GM18507 (cell line): ENCODE measurements at places on chromosomes 3 and 15.

DNA sequence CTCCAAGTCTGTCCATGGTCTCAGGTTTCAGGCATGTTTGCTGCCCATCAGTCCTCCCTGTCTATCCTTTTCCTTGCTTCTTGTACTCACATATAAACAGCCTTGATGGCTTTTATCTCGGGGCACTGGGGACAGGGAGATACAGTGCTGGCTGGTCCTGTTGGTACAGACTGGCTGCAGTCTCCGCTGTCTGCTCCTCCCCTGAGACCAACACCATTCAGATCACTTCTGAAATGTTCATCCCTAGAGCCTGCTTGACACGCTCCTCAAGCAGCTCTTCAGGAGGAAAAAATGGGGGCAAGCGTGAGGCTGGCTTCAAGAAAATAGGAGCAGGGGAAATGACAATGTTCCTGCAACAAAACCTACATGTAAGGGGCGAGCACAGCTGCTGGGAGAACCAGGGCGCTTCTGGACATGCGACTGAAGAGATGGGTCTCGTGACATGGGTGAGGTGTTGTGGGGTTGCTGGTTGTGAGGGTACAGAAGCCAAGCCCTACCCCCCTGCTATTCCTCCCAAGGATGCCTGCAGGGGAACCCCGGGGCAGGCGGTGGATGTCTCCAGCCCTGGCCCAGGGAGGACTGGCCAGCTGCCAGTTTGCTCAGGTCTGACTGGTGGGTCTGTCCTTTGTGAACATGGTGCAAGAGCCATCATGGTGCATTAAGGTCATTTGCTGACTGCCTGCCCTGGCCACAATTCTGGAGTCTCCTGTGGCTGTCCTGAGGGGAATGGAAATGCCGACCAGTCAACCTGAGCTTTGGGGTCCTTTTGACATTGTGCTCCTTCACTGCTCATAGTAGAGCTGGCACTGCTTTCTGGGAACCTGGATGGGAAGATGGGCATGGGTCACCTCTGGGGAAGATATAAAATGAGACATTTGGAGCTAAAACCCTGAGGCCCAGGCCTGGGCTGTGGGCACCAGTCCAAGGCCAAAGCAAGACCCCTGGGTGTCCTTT is 40.1 kb downstream of the KY start:
- DNase-seq: no peak

DNA sequence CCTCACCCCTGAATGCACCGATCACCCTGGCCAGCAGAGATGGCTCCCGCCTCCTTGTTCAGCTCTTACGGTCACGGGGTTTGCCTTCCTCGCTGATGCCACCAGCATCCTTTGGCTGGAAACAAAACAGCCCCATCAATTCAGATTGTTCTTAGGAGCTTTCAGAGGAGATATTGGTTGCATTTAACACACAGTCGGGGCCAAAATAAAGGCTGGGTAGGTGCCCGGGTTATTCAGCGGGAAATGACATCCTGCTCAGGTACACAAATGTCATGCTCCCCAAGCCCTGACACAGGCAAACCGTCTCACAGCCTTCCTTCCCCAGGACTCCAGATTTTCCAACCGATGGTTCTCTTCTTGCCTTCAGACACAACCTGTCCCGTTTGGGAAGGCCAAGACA is 62.4 kb upstream of the MEF2A start:
- DNase-seq: no peak

- DNase-seq: no peak
These were observed 222.3 kb upstream of the LINGO1 start for GRCh38 chr15:77854980-77855379.

DNA sequence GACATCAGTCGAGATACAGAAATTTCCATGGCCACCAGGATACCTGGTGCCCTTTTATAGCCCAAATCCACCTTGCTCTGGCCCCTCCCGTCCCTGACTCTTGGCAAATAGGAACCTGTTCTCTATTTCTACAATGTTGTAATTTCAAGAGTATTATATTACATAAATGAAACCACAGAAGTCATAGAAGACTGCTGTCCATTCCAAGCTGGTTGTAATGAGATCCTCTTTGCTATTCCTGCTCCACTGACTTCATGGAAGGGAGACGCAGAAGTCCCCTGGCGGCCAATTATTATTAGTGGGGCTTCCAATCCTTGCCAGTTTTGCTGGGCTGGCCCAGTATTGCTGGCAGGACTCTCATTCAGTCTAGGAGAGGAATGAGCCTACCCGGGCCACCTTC is 26.6 kb downstream of the DCP1A start:
- DNase-seq: no peak

GRCh38 chr3:70250492-70250891 is 61.9 kb downstream of the MDFIC2 start:
- DNase-seq: no peak

GRCh38 chr15:81084716-81085115 is 49.4 kb upstream of the CFAP161 start:
- DNase-seq: no peak

DNA sequence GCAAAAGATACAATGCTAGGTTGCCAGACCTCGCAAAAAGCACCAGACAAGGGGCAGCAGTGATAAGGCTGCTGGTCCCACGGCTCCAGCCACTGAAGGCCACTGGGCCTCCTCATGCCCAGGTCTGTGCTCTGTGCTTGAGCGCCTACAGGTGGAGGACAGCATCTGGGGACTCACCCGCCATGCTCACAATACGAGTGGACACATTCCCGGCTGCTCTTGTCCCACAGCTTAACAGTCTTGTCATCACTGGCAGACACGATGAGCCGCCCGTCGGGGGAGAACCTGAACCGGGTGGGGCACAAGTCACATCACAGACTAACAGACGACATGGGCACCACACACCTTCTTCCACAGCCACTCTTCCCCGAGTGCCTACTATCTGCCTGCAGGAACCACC is 7.4 kb downstream of the POC1A start:
- DNase-seq: no peak

GRCh38 chr3:120498556-120499346 is 48.0 kb upstream of the FSTL1 start:
- DNase-seq: no peak

- no peak for DNase-seq
These were observed 326.8 kb downstream of the SUCLG2 start for GRCh38 chr3:67327582-67327981.

GRCh38 chr3:102098130-102098885 is 249.0 kb downstream of the NFKBIZ start:
- DNase-seq: no peak

GRCh38 chr3:55813268-55814097 is 326.4 kb upstream of the WNT5A start:
- DNase-seq: no peak

- no peak for DNase-seq
These were observed 171.9 kb downstream of the FMN1 start for GRCh38 chr15:33022629-33023028.

DNA sequence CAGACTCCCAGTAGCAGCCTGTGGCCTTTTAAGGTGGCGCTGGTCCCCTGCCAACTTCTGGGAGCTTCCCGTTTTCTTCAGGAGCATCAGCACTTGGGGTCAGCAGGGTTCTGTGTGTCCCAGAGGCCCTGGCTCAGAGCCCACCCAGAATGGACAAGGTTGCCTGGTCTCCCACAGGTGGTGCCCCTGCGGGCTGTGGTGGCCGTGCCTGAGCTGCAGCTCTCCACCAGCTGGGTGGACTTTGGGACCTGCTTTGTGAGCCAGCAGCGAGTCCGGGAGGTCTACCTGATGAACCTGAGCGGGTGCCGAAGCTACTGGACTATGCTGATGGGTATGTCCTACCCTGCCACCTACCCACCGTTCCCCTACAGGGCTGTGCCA is 15.5 kb downstream of the ACAA1 start:
- no peak for DNase-seq

DNA sequence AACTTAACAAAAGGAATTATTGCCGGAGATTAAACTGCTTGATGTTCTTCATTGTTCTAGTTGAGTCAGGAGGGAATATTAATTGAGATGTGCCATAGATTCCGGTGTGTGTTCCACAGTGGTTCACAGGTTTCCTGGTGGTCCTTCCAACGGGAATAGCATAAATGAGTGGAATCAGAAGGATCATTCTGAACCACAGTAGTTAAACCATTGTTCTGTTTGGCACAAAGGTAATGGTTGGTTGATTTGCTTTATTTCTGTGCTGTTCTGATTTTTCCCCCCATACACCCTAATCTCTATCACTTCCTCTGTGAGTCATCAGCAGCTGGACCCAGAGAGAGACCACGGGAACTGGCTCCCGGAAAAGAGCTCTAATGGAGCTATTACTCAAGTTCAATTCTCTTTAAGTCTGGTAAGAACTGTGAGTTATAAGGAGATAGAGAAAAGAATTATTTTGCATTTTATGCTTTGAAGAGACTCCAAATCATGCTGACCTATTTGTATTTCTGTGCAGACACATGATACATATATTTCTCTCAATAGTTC is 627.2 kb downstream of the ZIC1 start:
- DNase-seq: no peak

DNA sequence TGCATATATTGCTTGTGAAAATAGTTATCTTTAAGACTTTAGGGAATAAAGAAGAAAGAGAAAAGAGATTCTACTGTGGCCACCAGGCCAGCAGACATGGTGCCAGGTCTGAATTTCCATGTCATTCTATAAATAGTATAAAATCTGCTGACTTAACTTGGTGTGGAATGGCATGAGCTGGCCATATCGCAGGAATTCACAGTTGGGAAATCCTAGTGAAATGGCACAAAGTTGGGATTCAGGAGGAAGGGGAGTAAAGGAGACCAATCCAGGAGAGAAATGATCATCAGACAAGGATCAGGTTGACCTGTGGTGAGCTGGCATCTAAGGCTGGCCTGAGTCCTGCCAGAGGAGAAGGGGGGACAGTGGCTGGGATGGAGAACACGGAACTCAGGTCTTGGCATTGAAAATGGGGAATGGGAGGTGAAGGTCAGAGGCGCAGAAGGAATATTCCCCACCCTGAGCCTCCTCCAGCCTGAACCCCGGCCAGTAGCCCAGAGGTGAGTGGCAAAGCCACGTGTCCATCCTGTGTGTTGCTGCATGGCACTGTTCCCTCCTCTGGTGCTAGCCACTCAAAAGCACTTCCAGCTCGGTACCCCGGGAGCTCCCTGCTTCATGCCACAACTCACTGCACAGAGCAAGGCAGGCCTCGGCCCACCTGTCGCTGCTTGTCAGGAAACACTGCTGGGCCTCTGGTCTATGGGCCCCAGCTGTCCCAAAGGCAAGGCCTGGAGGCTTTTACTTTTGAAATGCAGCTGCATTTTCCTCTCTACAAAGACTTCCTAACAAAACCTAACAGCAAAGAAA is 51.4 kb downstream of the SSUH2 start:
- no peak for DNase-seq

- DNase-seq: no peak
These were observed 163.2 kb downstream of the WNT7A start for GRCh38 chr3:13716540-13717221.

- no peak for DNase-seq
These were observed 121.7 kb upstream of the TPM1 start for GRCh38 chr15:62920682-62921502.

DNA sequence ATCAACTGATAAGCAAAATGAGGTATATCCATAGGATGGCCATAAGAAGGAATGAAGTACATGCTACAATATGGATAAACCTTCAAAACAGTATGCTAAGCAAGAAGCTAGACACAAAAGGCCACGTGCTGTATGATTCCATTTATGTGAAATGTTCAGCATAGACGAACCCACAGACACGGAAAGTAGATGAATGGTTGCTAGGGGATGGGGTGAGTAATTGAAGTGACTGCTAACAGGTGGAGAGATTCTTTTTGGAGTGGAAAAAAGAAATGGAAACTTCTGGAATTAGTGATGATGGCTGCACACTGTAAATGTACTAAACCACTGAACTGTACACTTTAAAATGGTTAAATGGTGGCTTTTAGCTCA is 630 bp upstream of the EFCAB12 start:
- DNase-seq: no peak

GRCh38 chr3:57949785-57950615 is 58.2 kb upstream of the FLNB start:
- no peak for DNase-seq

DNA sequence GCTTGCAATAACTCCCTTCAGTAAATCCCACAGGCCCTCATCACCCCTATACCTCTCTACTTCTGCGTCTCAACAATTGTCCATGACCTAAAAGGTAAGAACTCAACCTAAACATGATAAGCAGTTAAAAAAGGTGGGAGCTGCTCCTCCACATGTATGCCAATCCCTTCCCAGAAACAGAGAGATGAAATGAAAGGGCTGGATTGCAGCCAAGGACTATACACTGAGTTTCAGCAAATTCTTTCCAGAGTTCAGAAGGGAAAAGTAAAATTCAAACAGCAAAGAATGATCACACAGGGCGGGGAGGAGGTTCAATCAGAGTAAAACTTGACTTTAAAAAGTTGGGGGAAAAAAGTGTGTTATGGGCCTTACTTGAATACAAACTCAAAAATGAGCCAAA is 27.5 kb downstream of the PLOD2 start:
- DNase-seq: no peak

- no peak for DNase-seq
These were observed 242.8 kb downstream of the CHST2 start for GRCh38 chr3:143362115-143362991.

GRCh38 chr3:177733936-177734335 is 536.7 kb upstream of the TBL1XR1 start:
- no peak for DNase-seq

DNA sequence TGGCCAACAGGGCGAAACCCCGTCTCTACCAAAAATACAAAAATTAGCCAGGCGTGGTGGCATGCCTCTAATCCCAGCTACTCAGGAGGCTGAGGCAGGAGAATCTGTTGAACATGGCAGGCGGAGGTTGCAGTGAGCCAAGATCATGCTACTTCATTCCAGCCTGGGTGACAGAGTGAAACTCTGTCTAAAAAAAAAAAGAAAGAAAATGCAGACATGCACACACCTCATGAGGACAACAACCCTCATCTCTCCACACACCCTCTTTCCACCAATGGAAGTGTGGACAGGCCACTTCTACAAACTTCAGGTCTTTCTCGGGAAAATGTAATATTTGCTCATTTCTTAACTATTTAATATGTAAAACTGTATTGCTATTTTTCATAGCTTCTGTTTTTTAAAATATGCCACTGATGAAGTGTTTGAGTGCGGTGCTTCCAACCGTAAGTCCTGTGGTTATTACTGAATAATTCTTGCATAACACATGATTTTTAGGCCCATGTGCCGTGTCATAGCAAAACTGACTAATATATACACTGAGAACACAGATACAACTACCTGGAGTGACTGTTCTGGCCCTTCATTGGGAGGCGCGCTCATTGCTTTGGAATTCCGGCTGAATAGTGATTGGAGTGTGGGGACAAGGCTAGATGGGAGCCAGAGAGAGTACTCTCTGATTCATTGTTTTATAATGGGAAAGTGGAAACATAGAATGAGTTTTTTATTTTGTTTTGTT is 23.1 kb downstream of the LRRC31 start:
- peak; percentile 52 for DNase-seq
